ENCODE measurements at places on chromosomes 13 and 19.

DNA sequence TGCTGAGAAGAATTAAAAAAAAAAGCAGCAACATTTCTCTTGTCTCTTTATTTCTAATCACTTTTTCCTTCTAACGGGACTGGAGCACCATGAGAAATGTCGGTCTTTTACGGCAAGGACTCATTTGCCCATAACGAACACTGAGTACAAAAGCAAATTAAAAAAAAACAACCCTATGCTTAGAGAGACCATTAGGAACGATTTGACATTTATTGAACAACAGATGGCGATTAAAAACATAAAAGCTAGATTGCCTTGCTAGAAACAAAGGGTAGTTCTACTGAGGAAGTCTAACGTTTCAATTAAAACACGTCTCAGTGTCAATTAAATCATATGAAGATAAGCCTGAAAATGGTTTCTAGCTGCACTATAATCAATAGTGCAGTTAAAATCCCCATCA is 51.1 kb downstream of the OLFM4 start:
- no peak for DNase-seq

DNA sequence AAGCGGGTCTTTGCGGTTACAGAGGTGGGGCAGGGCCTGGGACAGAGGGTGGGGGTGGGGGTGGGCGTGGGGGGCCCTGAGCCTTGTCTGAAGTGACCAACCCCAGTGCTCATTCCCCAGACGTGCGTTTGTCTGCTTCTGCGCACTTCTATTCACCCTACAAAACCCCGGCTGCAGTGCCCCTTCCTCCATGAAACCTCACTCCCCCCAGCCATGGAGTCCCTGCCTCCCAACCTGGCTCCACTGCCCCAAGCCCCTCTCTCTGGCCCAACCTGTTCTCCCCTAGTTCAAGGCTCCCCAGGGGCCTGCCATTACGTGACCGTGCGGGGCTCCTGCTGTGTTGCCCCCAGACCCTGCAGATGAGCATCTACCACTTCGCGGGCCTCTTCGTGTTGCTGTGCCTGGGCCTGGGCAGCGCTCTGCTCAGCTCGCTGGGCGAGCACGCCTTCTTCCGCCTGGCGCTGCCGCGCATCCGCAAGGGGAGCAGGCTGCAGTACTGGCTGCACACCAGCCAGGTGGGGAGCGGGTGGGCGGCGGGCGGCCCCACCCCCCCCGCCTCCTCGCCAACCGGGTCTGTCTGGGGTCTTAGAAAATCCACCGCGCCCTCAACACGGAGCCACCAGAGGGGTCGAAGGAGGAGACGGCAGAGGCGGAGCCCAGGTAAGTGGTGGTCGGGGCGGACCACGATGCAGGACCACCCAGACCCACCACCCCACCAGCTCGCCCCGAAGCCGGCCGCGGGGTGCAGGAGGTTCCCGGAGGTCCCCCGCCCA is 8.2 kb downstream of the GRIN3B start:
- DNase-seq: no peak

DNA sequence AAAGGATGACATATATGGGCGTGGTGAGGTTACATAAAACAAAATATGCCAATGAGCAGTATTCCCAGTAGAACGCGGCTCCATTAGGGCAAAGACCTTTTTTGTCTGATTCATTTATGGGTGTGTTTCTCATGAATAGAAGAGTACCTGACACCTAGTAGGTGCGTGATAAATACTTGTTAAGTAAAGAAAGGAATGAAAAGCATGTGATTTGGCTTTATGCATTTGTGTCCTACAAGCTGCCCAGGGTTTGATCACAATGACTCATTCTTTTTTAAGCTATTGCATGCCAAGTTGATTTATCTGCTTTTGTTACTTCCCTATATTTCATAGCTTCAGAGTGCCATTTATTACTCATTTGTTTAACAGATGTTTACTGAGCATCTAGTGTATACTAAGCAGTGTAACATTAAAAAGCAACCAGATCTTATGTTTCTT is 19.1 kb upstream of the KCTD4 start:
- no peak for DNase-seq

- no peak for DNase-seq
Observed at GRCh38 chr19:42018503-42019193, 24.6 kb upstream of the ATP1A3 start.

GRCh38 chr13:51957377-51958216 is 53.7 kb downstream of the ATP7B start:
- DNase-seq: no peak

- no peak for DNase-seq
Observed at GRCh38 chr13:23626700-23627099, 56.5 kb downstream of the TNFRSF19 start.

DNA sequence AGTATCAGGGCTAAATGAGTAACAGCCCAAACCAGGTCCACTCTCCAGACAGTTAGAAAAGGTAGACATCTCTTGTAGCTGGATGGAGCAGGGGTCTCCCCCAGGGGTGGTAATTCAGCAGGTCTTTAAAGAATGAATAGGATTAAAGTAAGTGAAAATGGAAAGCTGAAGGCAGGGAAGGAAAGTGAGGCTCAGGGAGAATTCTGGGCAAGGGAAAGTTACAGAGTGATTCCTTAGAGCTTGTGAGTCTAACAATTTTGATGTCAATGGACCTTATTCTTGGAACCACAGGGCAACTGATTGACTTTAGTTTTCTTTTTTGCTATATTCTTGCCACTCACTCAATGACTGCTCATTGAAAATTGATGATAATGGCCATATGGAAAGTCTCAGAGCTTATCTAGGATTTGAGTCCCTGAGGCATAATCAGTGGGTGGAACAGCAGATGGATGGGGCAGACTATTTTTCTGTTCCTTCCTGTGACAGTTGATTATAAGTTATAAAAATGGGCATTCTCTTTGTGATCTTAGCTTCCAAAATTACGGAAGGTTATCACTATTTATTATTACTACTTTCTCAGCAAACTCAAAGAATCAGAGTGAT is 76.9 kb downstream of the LRCH1 start:
- DNase-seq: no peak

DNA sequence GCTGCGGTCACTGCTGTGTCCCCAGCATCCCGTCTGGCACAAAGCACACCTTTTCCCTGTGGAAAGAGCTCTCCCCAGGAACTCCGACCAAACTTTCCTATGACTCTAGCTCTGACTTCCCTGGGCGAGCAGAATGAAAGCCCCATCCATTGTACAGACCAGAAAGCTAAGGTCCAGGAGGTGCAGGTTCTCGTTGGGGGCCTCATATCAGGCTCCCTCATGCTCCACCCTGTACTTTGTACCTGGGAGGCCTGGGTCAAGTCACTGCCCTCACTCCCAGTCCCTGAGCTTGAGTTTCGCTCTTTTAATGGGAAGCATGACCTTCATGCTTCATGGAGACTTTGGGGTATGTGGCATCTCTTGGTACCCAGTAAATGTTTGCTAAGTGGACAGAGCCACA is 18.4 kb downstream of the CYTH2 start:
- DNase-seq: no peak

DNA sequence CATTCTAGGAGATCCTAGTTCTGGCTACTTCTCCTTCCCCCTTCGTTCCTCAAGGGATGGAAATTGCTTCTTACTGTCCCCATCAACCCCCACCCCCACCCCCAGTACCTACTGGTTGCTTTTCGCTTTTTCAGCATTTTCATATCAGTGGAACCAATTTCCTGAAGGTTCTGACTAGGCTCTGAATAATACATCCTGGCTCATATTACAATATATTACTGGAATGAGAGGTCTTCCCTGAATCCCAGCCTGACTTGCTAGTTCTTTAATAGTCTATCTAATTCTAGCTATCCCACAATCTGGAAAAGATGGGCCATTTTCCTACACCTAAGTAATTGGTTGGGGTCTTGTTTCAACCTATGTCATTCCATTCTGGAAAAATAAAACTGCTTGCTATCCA is 207.4 kb downstream of the COG6 start:
- no peak for DNase-seq

DNA sequence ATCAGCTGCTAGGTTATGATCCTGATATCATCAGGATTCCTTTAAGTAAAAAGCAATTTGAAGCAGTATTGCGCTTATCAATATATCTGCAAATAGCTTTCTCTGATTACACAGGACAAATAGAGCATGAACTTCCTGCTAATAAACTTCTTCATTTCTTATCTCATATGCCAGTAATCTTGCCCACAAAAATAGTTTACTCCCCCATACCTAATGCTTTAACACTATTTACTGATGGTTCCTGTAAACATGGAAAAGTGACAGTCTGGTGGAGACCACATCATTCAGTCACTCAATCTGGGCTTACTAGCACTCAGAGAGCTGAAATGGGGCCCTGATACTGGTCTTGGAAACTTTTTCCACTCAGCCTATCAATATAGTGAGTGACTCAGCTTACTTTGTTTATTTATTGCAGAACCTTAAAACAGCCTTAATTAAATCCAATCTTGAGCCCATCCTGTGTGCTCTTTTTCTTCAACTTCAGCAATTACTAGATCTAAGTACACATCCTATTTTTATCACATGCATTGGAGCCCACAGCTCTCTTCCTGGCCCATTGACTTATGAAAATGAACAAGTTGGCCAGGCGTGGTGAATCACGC is 1464.3 kb downstream of the UQCRFS1 start:
- no peak for DNase-seq

DNA sequence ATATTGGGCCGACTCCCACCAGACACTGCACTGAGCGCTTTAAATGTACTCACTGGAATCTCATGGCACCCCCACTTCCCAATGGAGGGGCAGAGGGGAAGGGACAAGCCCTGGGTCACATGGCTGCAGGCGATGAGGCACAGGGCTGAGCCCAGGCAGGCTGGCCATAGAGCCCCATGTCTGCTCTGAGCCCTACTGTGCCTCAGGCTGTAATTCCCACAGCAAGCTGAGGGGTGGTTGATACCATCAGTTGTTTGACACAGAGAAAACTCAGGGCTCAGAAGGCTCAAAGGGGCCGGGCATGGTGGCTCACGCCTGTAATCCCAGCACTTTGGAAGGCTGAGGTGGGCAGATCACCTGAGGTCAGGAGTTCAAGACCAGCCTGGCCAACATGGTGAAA is 25.1 kb downstream of the RFX1 start:
- DNase-seq: no peak

GRCh38 chr19:33245948-33246708 is 20.5 kb upstream of the SLC7A10 start:
- no peak for DNase-seq

- no peak for DNase-seq
Observed at GRCh38 chr19:57052081-57052480, 67.7 kb upstream of the USP29 start.

- DNase-seq: no peak
Observed at GRCh38 chr13:113865427-113865826, 1.6 kb upstream of the GAS6 start.

- no peak for DNase-seq
Observed at GRCh38 chr13:47521890-47522487, 479.1 kb downstream of the SUCLA2 start.

DNA sequence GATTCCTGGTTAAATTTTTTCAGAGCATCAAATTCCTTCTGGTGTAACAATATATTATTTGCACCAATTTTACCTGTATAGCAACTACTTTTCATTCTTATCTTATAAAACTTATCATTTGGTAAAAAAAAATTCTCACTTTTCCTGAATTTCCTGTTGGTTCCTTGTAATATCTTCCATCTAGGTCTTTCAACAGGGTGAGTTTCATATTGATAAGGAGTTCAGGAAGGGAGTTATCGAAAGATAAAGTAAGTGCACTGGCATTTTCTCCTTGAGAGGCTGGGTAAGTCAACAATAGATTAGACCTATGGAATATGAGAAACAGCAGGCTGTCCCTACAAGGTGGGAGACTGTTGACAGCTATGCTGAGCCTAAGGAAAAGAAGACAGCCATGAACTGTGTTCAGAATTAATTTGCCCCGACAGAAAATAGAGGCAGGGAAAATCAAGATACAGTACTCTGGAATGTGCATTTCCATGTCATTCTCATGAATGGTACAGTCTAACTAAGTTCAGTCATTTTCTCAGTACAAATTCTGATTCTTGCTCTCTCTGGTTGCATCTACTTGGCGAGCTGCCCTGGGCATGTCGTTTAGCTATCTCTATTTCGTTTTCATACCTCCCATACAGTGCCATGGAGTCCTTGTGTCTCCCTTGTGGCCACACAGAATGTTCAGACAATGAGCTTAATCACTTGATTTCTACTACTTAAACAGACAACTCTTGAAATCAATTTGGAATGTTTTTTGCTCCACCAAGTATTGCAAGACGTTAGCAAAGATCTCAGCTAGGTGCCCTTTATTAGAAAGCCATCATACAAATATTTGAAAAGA is 9.9 kb downstream of the IGFL1 start:
- DNase-seq: no peak

- DNase-seq: no peak
Observed at GRCh38 chr13:111969551-111970135, 97.3 kb upstream of the SOX1 start.

DNA sequence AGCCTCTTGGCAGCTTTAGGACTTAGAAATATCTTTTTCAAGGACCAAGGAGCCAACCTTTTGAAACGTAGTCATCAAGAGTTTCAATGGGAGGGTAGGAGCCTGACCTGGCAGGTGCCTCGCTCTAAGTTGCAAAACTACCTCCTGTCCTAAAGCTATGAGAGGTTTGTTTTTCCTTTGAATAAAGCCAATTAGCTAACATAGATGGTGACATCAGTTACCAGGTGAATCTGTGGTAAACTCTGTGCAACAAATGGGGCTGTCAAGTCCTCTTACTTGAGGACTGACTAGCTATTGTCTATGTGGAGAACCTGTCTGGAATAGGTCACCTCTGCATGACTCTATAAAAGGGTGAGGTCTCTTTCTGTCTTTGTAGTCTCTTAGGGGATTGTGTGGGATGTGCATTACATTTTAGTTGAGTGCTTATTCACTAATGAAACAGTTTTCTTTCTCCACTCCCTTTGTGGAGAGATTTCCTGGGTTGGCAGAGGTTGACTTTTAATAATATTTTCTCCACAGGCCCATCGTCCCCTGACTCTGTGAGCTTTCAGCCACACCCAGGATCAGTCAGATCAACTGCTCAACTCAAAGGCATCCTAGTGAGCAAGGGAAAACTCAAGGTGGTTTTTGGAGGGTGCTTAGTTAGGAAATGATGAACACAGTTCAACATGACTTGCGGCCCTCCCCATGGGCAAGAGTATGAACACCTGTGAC is 9.9 kb downstream of the ARL11 start:
- no peak for DNase-seq

DNA sequence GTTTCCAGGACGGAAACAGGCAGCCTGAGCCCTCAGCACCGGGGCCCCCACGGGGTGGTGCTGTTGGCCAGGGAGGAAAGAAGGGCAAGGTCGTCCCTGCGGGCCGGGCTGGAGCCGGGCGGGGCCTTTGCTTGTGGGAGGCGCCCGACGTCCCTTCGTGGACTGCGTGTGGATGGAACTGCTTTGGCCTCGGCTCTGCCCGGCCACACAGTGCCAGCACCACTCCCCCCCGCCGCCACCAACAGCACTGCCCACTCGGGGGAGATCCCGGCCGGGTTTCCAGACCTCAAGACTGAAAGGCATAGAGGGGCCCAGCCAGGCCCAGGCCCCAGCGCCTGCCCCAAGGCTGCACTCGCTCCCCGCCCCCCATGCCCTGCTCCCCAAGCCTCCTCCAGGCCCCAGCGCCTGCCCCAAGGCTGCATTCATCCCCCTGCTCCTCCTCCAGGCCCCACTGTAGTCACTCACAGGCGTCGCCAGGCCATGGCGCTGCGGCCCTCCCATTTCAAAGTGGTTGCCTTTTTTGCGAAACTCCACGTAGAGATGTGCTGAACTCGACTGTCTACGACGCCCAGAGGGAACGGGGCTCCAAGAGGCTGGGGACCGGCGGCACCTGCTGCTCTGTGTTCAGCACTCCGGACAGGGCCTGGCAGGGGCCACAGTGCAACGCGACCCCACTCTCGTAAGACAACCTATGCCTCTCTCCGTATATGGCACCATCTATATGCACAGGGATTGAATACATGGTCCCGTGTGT is 22.5 kb downstream of the C13orf46 start:
- peak; percentile 74 for DNase-seq

Data from nephron progenitor cell (in vitro differentiated cells).